ENCODE measurements at places on chromosomes 3 and 15.

DNA sequence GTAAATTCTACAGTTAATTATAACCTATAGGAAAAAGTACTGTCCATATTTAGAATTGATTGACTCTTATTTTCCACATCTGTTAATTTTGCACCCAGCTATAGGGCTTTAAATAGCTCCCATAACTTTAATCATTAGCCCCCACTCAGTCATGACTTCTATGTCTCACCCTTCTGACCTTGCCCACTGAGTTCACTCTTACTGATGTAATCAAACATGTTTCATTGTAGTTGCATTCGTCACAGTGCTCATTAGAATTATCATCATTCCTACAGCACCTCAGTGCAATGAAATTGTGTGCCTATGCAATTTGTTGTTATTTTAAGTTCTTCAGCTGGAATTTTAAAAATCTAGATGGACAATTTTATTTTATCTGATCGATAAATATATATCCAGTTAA, 151.4 kb downstream of the TIGIT start:
- DNase-seq: no peak

GRCh38 chr3:170977949-170978745, 48.4 kb downstream of the SLC2A2 start:
- DNase-seq: no peak

GRCh38 chr15:39892418-39892817, 27.6 kb downstream of the GPR176 start:
- no peak for DNase-seq

GRCh38 chr15:88920186-88920891, 7.2 kb upstream of the MFGE8 start:
- DNase-seq: no peak

- peak; percentile 61 for DNase-seq
These were observed 9.0 kb downstream of the HCLS1 start for GRCh38 chr3:121651684-121652083.

- DNase-seq: no peak
These were observed 68.1 kb upstream of the FOXP1 start for GRCh38 chr3:71651625-71652024.

- DNase-seq: no peak
These were observed 85.7 kb downstream of the TBL1XR1 start for GRCh38 chr3:177111541-177111949.

GRCh38 chr3:243356-243725, 46.8 kb downstream of the CHL1 start:
- no peak for DNase-seq

GRCh38 chr15:38474155-38474757, 20.3 kb downstream of the FAM98B start:
- peak; percentile 7 for DNase-seq

DNA sequence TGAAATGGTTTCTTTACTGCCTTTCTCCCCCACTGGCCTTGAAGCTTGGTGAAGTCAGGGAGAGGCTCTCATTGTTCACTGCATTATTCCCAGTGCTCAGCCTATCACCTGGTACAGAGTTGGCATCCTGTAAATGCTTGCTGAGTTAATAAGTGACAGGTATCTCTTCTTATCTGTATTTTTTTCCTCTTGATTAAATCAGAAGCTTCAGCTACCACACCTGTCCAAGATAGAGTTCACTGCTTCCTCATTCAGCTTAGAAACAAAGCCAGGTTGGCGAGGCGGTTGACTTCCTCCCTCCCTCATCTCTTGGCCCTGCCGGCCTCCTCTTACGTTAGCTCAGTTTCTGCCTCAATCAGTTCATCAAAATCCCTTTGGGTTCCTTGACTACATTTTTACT, 142.8 kb downstream of the LIPC start:
- no peak for DNase-seq

GRCh38 chr3:9730657-9731205, 804 bp upstream of the BRPF1 start:
- no peak for DNase-seq

GRCh38 chr3:45921158-45922038, 21.9 kb upstream of the CXCR6 start:
- DNase-seq: no peak

- DNase-seq: no peak
These were observed 117.7 kb upstream of the GOLGA6L6 start for GRCh38 chr15:20659265-20659664.

DNA sequence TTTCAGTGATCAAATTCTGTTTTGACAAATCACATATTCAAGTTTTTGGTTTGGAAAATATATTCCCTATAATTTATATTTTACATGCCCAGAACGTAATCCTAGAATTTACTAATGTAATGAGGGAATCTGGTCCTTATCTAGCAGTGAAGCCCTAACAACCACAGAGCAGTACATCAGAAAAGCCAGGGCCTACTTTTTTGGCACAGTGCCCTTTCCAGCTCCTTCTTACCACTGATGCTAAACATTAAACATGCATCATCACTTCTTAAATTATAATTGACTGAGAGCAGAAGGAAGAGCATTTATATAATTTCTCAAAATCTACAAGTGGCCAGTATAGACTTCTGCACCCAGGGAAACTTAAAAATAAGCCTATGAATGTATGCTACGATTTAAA, 66.7 kb downstream of the FBXL22 start:
- DNase-seq: no peak

GRCh38 chr15:39795486-39795885, 12.8 kb upstream of the FSIP1 start:
- DNase-seq: no peak

GRCh38 chr3:64048631-64049061, 25.4 kb upstream of the PSMD6 start:
- DNase-seq: no peak

- no peak for DNase-seq
These were observed 627.0 kb upstream of the TBL1XR1 start for GRCh38 chr3:177824190-177824786.

- no peak for DNase-seq
These were observed 137.7 kb downstream of the LIPC start for GRCh38 chr15:58569455-58569854.

DNA sequence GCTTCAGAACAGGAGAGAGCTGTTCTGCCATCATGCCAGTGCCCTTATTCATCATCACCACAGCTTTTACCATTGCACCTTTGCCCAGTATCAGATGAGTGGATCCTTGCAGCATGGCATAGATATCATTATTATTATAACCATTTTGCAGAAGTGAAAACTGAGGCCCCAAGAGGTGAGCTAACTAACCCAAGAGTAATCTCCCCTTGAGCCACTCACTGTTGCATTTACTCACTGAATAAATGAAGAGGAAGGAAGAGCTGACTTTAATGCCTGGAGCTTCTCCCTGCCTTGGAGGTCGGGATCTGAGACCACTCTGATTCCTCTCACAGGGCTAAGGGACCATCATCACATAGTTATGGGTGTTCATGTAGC, 32.0 kb downstream of the HRH1 start:
- DNase-seq: no peak

DNA sequence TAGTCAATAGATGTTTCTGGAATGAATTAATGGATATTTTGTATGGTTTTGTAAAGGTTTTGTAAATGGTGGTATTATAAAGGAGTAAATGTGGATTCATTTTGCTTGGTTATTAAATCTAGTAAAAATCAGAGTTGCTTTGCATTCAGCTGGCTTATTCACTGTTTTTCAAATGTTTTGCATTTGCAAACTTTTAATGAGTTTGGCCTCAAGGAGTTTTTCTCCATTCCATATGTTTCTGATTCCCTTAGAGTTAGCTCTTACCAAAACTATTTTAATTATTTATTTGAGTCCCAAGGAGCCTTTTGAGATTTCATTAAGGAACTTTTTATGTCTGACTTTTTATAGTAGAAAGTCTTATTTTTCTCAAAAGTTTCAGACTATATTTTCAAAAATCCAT, 992.2 kb downstream of the DIPK2A start:
- no peak for DNase-seq

DNA sequence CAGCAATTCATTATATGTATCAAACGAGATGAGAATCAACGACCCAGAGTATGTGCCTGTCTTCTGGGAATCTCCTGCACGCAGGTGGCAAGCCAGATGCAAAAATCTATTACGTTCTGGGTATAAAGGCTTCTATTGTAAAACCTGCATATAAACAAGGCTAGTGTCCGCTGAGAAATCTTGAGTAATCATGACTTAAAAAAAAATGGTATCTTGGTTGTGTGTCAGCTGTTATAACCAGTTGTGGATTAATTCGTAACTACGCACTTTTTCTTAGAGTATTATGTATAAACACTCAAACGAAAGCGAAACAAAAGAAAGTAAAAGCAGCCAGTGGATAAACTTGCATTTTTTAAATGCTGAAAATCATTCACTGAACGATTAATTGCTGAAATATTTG, 509.1 kb downstream of the RSL24D1 start:
- no peak for DNase-seq

GRCh38 chr15:70213794-70214193, 116.1 kb upstream of the TLE3 start:
- no peak for DNase-seq

DNA sequence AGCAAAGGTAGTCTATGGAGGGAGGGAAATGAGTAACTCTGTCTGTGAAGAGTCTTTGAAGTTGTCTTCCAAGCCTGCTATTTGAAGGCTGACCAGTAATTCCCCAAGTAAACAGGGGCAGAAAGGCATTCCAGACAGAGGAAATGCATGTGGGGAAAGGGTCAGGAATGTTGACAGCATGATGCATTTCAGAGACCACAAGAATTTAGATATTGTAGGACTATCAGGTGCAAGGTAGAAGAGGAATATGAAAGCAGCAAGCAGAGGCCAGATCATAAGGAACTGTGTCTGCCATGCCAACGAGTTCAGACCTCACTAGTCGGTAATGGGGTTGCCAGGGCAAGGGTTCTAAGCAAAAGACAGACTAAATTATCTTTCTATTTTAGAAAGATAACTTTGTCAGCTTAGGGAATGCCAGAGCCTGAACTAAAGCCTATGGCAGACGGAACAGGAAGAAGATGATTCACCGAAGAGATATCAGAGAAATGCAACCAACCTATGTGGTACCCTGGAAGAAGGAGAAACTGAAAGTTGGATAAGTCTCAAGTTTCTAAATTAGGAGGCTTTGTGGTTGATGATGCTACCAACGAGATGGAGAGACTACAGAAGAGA, 327.0 kb upstream of the RORA start:
- DNase-seq: no peak

GRCh38 chr3:115092220-115092791, 54.8 kb downstream of the ZBTB20 start:
- peak; percentile 53 for DNase-seq

DNA sequence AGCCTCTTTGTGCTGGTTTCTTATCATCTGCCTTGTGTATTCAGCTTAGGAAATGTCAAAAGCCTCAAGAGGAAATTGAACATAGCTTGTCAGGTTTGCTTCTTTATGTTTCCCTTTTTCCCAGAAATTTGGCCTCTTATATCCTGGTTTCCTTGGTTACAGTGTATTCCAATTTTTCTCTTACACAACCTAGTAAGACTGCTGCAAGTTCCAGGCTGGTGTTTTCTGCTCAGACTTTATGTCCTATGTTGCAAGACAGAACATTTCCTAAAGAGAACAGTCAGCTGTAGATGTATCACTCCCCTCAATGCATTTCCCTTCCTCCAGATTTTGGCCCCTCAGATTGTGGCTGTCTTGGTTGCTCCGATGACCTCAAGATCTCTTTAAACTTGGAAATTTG, 102.5 kb downstream of the SH3GL3 start:
- DNase-seq: no peak

DNA sequence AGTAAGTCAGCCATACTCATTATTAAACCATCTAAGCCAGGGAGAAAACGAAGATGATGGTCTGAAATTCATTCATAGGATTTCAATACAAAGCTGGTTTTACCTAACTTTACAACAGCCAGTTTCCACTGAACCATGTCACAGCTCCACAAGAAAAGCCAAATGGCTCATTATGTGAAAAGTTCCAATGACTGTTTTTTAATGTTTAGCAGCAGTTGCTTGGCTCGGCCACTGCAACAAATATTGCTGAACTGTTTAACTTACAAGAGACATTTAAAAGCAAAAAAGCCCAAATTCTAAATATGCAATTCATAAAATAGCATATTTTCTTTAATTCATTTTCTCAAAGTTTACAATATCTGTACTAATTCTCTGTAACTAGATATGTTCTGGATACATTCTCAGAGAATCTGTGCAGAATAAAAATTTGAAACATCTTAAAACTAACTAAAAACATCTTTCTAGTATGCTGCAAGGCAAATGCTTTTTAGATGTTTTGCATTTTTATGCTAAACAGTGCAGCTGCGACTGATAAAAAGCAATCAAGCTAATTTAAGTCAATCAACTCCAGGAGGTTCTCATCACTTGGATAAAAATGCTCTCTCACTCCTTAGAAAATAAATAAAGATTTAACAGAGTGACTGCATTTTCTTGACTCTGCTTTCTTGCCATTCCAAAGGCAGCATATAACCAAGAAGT, 356.5 kb downstream of the ERC2 start:
- DNase-seq: no peak

DNA sequence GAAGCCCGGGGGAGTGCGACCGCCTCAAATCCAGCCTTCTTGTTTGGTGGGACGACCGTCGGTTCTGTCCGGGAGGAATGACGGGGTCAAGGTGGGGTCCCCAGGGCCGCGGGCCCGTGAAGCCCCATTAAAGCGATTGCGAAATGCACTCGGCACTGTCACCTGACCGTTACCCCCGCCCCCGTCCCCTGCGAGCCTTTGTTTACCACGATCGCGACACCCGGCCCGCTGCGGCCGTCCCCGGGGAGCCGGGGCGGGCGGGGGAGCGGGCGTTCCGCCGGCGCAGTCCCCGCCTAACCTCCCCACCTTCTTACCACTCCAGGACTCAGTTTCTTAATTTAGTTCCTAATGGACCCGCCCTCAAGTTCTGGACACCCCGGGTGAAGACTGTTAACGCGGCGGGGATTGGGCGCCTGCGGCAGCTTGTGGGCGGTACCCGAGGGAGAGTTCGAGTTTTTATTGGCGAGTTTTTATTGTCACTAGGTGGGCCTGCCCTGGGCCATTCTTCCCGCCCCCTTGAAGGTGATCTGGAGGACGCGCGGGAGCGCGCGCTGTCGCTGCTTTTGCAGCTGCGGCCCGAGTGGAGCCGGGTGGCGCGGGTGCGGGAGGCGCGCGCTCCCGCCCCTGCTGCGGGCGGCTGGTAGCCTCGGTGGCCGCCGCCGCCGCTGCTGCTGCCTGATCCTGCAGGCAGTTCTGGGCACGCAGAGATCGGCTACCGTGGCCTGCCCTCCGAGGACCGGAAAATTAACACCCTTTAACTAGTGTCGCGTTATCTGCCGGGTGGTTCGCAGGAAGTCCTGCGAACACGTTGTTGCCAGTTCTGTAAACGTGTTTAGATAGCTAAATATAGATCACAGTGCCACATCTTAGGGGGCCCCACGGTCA, 1.0 kb downstream of the KLHL24 start:
- peak; percentile 95 for DNase-seq

DNA sequence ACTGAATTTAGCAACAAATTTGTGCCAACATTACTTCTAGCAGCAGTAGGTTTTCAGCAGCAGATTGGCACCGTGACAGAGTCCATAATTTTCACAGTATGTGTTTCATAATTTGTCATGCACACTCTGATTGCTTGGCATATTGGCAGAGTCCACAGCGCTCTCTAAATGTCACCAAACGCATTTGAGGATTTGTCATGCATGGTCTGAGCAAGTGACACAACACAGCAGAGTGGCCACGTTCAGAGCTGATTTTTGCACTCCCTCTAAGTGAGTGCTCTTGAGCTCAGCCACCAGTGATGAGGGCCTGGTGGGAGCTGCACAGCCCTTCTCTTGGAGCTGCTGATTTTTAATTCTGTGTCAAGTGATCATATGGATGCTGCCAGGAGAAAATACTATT, 1270.8 kb downstream of the ROBO1 start:
- peak; percentile 23 for DNase-seq

All from NCI-H748 treated with DMSO at 0.1 percent for 48 hours (cell line).